ENCODE measurements at places on chromosomes 7 and 10. TPM values are rescaled to one million over a fixed set of nuclear protein-coding genes. Genes with fewer than 3 reads are reported as not detected.
A peak's percentile ranks its signal among the peaks of the same experiment; 100 is the strongest.

The ARF5 gene
- polyA plus RNA-seq = 228 TPM

The GRM8 gene
- not detected for polyA plus RNA-seq

The HYAL4 gene
- not detected for polyA plus RNA-seq

The SEMA3C gene
- polyA plus RNA-seq = not detected

The CLRN3 gene
- not detected for polyA plus RNA-seq

DNA sequence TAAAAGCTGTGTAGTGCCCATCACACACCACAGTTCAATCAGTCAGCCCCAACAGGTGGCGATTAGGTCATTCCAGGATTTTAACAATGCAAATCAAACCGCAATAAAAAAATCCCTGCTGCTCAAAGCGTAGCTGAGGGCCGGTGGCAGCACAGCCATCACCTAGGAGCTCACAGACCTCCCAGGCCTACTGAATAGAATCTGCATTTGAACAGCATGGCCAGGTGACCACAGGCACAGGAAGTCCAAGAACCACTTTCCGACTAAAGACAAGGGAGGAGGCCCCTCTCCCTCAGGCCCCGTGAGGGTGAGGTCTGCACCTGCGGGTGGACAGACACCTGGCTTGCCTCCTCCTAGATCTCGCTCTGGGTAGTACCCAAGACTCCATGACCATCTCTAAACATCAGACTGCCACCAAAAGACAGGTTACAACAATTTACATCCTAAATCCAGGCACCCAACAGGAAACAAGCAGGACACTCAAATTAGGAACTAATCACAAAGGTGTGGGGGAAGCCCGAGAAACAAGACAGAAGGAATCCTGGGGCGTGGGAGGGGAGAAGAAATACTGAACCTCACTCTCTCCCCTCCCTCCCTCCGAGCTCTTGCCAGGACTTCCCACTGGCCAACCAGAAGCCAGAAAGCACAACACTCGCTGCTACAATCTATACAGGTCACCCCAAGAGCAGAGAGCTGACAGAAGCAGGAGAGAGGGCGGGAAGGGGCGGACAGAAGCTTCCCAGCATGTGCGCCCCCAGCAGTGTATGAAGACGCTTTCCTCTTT, 19.2 kb downstream of the GNA12 start:
- DNase-seq = no peak

GRCh38 chr10:43691485-43691884, 42.8 kb upstream of the ZNF32 start:
- DNase-seq = no peak

GRCh38 chr7:149156898-149157297, 9.6 kb downstream of the ZNF398 start:
- no peak for DNase-seq

GRCh38 chr10:118980135-118980865, 49.2 kb upstream of the NANOS1 start:
- DNase-seq = no peak

GRCh38 chr7:64873155-64873500, 29.9 kb upstream of the ZNF273 start:
- no peak for DNase-seq

DNA sequence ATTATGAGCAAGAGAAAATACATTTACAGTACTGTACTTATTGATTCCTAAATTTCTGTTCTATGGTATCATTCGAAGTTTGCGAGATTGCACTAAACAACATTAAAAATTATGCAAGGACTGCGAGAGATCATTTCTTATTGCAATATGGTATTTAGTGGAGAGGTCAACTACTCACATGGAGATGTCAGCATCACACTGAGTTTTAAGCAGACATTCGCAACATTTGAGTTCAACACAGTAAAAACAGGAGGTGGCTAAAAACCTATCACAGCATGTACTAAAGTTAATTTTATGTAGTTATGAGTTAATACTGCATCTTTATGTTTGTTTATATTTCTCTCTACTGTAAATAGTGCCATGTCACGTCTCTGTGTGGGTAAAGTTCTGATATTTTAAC, 53.5 kb downstream of the JMJD1C start:
- DNase-seq = no peak

DNA sequence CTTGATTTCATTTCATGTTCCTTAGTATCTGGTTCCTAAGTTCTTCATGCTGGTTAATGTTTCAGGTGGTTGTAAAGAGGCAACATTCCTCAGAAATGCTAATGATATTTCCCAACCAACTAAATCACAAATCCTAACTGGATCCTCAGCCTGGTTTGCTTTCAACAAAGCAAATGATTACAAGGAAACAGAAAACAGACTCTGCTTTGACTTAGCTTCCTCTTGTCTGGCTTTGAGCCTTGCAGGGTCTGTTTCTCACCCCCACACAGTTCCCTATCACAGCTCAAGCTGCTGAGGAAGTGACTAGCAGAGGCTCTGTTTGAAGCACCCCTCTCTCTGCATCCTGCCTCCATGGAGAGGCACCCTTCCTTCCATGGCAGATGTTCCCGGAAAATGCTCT, 130.2 kb upstream of the CTTNBP2 start:
- DNase-seq = no peak

GRCh38 chr10:80894311-80894791, 356.6 kb downstream of the SH2D4B start:
- DNase-seq = no peak

- no peak for DNase-seq
Measured at GRCh38 chr10:117865945-117866344, 180.8 kb downstream of the RAB11FIP2 start.

- DNase-seq = no peak
Measured at GRCh38 chr7:147296986-147297385, 1180.4 kb downstream of the CNTNAP2 start.

DNA sequence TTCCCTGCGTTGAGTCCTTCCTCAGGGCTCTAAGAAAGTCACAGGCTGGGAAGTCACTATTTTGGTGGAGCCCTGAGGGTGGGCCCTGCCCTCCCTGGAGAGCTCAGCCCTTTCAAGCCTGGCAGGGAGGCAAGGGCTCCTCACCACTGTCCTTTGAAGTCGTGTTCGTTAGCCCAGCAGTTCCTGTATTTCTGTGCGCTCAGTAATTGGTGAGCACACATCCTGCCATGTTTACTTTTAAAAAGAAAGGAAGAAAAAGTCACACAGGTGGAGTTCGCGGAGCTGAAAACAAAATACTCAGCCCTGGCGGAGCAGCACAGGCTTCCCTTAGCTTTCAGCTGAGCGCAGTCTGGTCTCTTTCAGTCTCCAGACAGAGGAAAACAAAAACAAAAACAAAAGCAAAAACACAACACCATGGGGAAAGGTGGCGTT, 37.1 kb downstream of the PRKCQ start:
- DNase-seq = peak; percentile 81

- no peak for DNase-seq
Measured at GRCh38 chr10:55220975-55221374, 419.9 kb upstream of the PCDH15 start.
